ENCODE measurements at places on chromosomes 2 and 18.

DNA sequence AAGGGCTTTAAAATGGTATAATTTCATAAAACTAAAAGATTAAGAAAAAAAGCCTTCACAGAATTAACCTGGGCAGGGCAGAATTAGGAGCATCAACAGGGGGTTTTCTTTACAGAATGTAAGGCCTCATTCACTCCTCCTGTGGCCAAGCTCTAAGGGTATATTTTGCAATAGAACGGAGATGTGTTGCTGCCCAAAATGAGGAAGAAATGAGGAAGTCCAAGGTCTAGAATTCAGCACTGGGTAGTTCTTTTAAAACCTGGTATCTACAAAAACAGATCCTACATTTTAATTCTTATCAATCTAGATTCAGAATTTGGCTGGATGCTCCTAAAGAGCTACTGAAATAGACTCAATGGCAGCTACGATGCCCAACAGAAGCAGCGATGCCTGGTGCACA is 101.8 kb downstream of the AKAIN1 start:
- H3K4me3 ChIP-seq = no peak overlapping the region
- DNase-seq = no peak
- no peaks in the 10 kb centered on the region for H3K4me1 ChIP-seq
- no peaks in the 10 kb centered on the region for H3K36me3 ChIP-seq

GRCh38 chr18:39871961-39872360 is 2083.1 kb upstream of the PIK3C3 start:
- H3K27ac ChIP-seq = no peak overlapping the region
- no peaks in the 10 kb centered on the region for H3K36me3 ChIP-seq
- H3K4me3 ChIP-seq = no peak overlapping the region
- no peak for DNase-seq
- H3K27me3 ChIP-seq = no peaks in the 10 kb centered on the region

- no peak overlapping the region for H3K4me3 ChIP-seq
- no peak overlapping the region for H3K27ac ChIP-seq
- no peaks in the 10 kb centered on the region for H3K27me3 ChIP-seq
- H3K36me3 ChIP-seq = no peaks in the 10 kb centered on the region
Measured at GRCh38 chr2:163135256-163135655, 296.7 kb upstream of the KCNH7 start.

DNA sequence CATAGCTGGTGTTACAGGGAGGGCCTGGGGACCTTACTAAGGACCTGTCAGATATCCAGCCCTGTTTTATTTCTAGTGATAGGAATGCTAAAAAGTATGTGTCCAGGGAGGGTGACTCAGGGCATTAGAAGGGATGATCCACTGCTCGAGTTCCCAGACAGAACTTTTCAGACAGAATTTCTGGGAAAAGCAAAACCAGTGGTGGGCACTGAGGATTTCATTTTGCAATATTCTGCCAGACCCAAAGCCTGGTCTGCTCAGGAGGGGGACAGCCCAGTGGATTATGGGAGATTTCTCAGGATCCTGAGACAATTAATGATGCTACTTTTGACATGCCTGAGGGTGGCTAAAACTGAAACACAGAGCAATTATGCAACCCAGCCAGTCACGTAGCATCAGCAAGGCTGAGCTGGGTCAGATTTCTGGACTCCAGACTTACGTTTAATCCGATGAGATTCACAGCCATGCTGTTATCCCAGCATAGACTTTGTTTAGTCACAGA is 4.7 kb upstream of the KCNE4 start:
- no peaks in the 10 kb centered on the region for H3K27me3 ChIP-seq
- H3K4me3 ChIP-seq = no peak overlapping the region
- DNase-seq = peak; percentile 68
- H3K36me3 ChIP-seq = no peaks in the 10 kb centered on the region
- H3K27ac ChIP-seq = peak overlapping the region; percentile 83

GRCh38 chr2:170115501-170116229 is 62.3 kb upstream of the MYO3B start:
- no peak overlapping the region for H3K27ac ChIP-seq
- DNase-seq = no peak
- no peaks in the 10 kb centered on the region for H3K27me3 ChIP-seq
- H3K36me3 ChIP-seq = no peaks in the 10 kb centered on the region
- no peaks in the 10 kb centered on the region for H3K4me1 ChIP-seq

DNA sequence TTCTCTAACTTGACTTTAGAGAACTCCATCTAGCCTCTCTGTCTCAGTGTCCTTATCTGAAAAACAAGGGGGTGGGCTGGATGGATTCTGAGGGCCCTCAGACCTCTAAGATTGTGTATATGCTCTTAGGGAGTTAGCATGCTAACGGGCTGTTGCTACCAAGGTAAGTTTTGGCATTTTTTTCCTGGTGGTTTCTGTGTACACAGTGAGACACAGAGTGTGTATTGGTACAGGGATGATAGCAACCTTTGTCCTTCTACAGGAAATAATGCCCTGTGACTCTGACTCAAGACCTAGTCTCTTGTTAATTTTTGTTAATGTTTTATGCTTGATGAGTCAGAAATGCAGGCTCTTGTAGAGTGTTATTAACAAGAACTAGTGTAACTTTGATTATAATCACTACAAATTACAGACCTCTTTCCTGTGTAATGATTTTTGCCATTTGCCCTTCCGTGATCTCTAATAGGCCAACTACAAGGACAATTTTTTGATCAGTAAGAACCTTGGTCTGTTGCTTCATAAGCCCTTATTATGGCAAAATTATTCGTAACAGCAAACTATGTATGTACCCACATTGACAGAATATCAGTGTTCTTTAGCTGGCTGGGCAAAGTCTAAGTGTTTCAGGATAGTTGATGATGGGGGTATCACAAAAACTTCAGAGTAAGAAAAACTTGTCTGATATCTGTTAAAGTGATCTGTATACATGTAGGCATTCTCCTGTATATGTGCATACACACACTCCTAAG is 89.7 kb downstream of the SPTBN1 start:
- H3K4me1 ChIP-seq = peaks cover 12% of the 10 kb centered on the region
- DNase-seq = no peak
- no peak overlapping the region for H3K27ac ChIP-seq
- no peaks in the 10 kb centered on the region for H3K27me3 ChIP-seq
- H3K36me3 ChIP-seq = no peaks in the 10 kb centered on the region

- no peak for DNase-seq
- no peak overlapping the region for H3K4me3 ChIP-seq
- no peak overlapping the region for H3K27ac ChIP-seq
- no peaks in the 10 kb centered on the region for H3K27me3 ChIP-seq
- no peaks in the 10 kb centered on the region for H3K4me1 ChIP-seq
Measured at GRCh38 chr2:127469051-127469450, 50.8 kb downstream of the PROC start.

GRCh38 chr2:7057865-7058400 is 140.7 kb downstream of the RNF144A start:
- peaks cover 34% of the 10 kb centered on the region for H3K4me1 ChIP-seq
- no peak overlapping the region for H3K4me3 ChIP-seq
- DNase-seq = no peak
- H3K27ac ChIP-seq = no peak overlapping the region
- H3K27me3 ChIP-seq = no peaks in the 10 kb centered on the region

- H3K4me3 ChIP-seq = no peak overlapping the region
- no peaks in the 10 kb centered on the region for H3K4me1 ChIP-seq
- no peak for DNase-seq
- no peak overlapping the region for H3K27ac ChIP-seq
- H3K27me3 ChIP-seq = no peaks in the 10 kb centered on the region
- H3K36me3 ChIP-seq = no peaks in the 10 kb centered on the region
Measured at GRCh38 chr2:198337368-198337767, 533.0 kb downstream of the PLCL1 start.

DNA sequence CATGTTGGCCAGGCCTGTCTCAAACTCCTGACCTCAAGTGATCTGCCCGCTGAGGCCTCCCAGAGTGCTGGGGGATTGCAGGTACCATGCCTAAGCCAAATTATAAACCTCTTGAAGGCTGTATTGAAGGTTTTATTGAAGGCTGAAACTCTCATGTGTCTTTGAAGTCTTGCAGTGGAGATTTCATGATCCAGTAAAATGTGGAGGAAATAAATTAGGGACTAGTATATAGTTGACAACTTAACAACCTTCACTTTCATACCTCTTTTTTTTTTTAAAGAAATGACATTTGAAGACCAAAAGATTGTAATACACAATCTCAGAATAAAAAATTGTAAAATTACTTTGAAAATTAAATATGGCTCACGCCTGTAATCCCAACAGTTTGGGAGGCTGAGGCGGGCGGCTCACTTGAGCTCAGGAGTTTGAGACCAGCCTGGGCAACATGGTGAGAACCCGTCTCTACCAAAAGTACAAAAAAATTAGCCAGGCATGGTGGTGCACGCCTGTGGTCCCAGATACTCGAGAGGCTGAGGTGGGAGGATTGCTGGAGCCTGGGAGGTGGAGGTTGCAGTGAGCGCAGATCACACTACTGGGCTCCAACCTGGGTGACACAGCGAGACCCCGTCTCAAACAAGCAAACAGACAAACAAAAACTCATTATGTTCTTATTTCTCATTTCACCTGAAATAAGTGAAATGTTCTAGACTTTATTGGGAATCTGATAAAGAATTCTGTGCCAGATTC is 8.0 kb downstream of the EML4 start:
- peaks cover 3% of the 10 kb centered on the region for H3K4me1 ChIP-seq
- no peak overlapping the region for H3K4me3 ChIP-seq
- no peak for DNase-seq
- no peaks in the 10 kb centered on the region for H3K36me3 ChIP-seq
- no peak overlapping the region for H3K27ac ChIP-seq

GRCh38 chr2:98585386-98585785 is 22.9 kb downstream of the COA5 start:
- H3K4me1 ChIP-seq = no peaks in the 10 kb centered on the region
- H3K4me3 ChIP-seq = no peak overlapping the region
- H3K27ac ChIP-seq = no peak overlapping the region
- H3K27me3 ChIP-seq = no peaks in the 10 kb centered on the region
- H3K36me3 ChIP-seq = peaks cover 72% of the 10 kb centered on the region

GRCh38 chr2:13193900-13194299 is 477.2 kb downstream of the TRIB2 start:
- no peaks in the 10 kb centered on the region for H3K4me1 ChIP-seq
- H3K27me3 ChIP-seq = no peaks in the 10 kb centered on the region
- DNase-seq = no peak
- H3K27ac ChIP-seq = no peak overlapping the region
- no peaks in the 10 kb centered on the region for H3K36me3 ChIP-seq
- H3K4me3 ChIP-seq = no peak overlapping the region

DNA sequence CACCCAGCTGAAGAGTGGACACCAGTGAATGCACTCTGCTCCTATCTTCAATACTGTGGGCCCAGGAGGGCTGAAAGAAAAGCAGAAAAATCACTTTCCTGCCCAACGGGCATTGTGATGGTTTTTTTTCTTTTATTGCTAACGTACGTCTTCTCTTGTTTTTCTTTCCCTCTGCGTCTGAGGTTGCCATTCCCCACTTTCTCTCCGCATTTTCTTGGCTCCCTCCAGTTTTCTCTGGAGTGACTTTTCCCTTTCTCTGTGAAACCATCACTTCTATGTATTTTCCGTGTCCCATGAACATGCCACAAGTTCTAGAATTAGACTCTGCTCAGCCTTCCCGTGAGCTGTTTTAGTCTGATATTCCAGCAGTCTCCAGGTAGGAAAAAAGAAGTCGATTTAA is 169.2 kb downstream of the BCL2 start:
- H3K36me3 ChIP-seq = no peaks in the 10 kb centered on the region
- no peaks in the 10 kb centered on the region for H3K27me3 ChIP-seq
- no peak overlapping the region for H3K4me3 ChIP-seq
- no peaks in the 10 kb centered on the region for H3K4me1 ChIP-seq
- no peak overlapping the region for H3K27ac ChIP-seq

- no peak overlapping the region for H3K27ac ChIP-seq
- H3K4me1 ChIP-seq = no peaks in the 10 kb centered on the region
- no peaks in the 10 kb centered on the region for H3K36me3 ChIP-seq
- no peaks in the 10 kb centered on the region for H3K27me3 ChIP-seq
- no peak for DNase-seq
- no peak overlapping the region for H3K4me3 ChIP-seq
Measured at GRCh38 chr2:173307293-173307692, 47.4 kb upstream of the CDCA7 start.

DNA sequence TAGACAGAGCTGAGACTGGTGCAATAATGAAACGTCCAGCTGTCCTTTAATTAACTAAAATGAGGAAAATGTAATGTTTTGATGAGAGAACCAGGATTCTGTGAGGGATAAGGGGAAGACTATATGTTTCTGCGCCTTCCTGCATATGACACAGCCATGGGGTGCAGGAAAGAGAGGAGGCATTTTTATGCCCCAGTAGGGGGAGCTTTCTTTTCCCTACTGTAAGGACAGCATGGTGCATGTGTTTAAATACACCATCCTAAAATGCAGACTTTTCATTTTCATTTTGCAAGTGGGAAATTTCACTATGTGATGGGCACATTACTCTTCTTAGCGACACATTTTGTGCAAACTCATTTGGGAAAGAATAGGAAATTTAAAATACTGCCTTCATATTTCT is 446.1 kb downstream of the ARHGAP15 start:
- no peak for DNase-seq
- no peak overlapping the region for H3K27ac ChIP-seq
- no peaks in the 10 kb centered on the region for H3K36me3 ChIP-seq
- H3K4me1 ChIP-seq = no peaks in the 10 kb centered on the region

DNA sequence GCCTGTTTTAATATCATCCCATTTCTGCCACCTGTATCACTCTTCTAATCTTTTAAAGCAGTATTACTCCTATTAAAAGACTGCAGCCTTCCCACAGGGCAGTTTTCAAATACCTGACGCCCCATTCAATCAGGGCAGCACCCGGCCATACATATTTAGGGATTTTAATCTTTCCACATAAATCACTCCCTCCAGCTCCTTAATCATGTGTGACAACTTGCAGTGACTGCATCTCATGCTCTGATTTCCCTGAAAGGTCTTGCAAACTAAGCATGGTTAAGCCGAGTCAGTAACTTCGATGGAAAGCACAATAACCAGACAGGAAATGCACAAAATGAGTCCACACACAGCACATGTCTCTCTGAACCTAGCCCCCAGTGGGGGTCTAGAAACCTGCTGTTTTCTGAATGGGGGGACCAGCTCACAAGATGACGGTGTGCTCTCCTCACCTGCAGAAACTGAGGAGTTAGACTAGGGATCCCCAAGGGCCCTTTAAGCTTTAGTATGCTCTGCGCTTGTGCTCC is 116.9 kb upstream of the CREB1 start:
- H3K36me3 ChIP-seq = no peaks in the 10 kb centered on the region
- no peak overlapping the region for H3K27ac ChIP-seq
- no peaks in the 10 kb centered on the region for H3K27me3 ChIP-seq
- peaks cover 15% of the 10 kb centered on the region for H3K4me1 ChIP-seq
- H3K4me3 ChIP-seq = no peak overlapping the region

Measured in sigmoid colon (tissue), 7 donors.